Stimulated activated CD8-positive, alpha-beta memory T cell treated with anti-CD3 and anti-CD28 coated beads, Interleukin-4, amount 100 ng/mL, for 4 hours (primary cell): ENCODE measurements at places on chromosomes 13 and 19.

DNA sequence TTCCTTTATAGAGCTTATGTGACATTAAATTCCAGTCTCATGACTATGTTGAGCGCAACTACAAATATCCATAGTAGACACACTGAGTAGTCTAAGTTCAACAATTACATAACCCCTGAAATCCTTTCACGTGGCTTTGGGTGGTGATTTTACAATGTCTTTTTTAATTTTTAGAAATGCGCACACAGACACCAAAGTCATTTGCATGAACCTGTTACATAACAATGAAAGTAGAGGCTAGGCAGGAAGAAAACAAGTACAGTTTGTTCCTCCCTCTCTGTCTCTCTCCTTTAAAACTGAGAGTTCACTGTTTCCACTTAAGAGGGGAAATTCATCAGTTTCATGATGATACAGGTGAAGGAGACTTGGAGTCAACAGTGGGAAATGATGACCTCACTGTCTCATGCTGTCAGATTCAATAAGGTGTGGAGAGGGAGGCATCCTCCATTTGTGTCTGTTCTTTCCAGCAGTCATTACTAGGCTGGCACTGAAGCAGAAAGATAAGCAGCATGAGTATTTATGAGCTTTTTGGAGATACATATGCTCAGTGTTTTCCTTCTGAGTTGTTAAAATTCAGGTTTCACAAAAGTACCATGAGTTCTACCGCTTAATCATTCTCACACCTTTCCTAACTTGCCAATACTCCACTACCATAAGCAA lies 201.8 kb downstream of the LHFPL6 start:
- no peak for DNase-seq

- DNase-seq: no peak
Observed at GRCh38 chr13:64767054-64767453, 2463.1 kb downstream of the PCDH9 start.

- DNase-seq: no peak
Observed at GRCh38 chr19:12596927-12597548, 13.6 kb downstream of the ZNF490 start.

- no peak for DNase-seq
Observed at GRCh38 chr19:6116749-6117430, 6.6 kb upstream of the RFX2 start.
